ENCODE measurements at places on chromosomes 5 and 9.

GRCh38 chr9:34518110-34518616 is 4.6 kb downstream of the ENHO start:
- no peak for DNase-seq

DNA sequence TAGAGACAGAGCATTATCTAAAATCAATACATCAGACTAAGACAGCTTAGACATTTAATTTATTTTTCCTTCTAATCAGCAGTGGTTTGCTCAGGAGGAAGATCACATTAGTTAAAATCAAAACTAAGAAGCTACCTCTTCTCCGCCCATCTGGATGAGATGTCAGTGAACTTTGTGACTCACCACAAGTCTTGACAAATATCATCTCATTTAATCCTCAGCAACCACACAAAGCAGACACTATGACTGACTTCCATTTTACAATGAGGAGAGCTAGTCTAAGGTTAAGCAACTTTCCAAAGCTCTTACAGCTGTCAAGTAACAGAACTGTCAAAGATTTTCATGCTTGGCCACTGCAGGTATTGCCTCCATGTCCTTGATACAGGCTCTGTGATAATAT is 289.5 kb downstream of the DEPDC1B start:
- peak; percentile 56 for DNase-seq

DNA sequence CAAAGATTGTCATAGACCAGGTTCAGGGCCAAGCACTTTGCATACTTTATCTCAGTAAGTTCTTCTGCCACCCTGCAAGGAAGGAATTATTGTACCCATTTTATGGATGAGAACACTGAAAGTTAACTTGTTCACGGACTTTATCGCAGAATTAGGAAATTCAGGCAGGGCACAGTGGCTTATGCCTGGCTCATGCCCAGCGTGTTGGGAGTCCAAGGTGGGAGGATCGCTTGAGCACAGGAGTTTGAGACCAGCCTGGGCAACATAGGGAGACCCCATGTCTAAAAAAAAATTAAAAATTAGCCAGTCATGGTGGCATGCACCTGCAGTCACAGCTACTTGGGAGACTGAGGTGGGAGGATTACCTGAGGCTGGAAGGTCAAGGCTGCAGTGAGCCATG is 72.4 kb downstream of the MFAP3 start:
- DNase-seq = no peak

DNA sequence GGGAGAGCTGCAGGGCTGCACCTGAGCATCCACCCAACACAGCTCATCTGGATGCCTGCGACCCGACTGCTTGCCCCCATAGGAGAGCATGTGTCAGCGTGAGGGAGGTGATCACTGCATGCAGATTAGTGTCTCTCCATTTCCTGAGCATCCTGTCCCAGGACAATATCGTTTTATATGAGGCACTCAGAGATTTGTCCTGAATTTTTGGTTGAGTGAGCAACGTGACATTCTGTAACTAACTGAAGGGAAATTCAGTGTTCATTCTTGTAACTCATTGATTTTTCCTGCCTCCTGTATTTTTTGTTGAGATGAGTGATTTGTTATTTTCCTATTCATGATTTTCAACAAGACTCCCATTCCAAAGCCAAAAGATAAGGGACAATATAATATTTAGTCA is 20.7 kb upstream of the ANKRD34B start:
- no peak for DNase-seq

- DNase-seq = peak; percentile 49
These were observed 25.3 kb upstream of the ANXA2R start for GRCh38 chr5:43065387-43065947.

DNA sequence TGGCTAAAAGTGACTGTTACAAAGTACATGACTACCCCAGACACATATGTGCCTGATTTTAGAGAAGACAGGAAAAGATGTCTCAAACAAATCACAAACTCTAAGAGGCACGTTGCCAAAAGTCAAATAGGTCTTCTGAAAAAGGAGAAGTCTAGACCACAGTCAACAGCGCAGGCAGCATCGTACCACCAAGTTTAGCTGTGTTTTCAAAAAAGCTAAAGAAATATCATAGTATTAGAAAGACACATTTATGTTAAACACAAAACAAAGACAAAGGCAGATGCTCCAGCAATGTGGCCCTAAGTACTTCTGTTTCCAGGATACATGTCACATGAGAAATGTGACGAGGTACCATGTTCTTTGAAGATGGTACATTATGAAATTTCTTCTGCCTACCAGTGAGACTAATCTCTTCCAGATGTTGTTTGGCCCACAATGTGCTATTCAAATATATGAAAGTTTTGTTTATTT is 43.5 kb downstream of the LPAR1 start:
- peak; percentile 22 for DNase-seq

DNA sequence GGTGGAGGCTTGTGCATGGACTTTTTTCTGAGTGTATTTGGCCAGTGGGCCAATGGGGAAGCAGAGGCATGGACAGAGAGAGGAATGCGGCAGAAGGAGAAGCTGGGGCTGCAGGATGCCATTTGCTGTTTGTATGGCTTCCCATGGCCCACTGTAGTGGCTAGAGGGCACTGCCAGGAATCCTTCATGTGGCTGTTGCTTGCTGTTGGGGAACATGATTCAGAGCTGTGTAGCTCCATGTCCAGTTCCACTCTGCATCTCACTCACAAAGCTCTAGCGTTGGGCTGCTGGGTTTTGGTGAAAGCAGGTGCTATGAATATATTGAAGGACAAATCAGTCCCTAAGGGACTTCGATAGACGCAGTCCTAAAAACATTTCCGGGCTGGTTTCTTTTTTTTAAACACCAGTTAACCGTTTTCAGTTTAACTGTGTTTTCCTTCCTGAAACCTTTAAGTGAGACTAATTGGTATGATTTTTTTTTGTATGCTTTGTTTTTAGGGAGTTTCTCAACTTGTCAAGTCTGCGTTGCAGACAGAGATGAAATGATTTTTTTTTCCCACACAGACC is 51.3 kb downstream of the SLC22A5 start:
- DNase-seq = no peak

GRCh38 chr9:83422527-83422926 is 115.7 kb downstream of the FRMD3 start:
- DNase-seq = no peak

DNA sequence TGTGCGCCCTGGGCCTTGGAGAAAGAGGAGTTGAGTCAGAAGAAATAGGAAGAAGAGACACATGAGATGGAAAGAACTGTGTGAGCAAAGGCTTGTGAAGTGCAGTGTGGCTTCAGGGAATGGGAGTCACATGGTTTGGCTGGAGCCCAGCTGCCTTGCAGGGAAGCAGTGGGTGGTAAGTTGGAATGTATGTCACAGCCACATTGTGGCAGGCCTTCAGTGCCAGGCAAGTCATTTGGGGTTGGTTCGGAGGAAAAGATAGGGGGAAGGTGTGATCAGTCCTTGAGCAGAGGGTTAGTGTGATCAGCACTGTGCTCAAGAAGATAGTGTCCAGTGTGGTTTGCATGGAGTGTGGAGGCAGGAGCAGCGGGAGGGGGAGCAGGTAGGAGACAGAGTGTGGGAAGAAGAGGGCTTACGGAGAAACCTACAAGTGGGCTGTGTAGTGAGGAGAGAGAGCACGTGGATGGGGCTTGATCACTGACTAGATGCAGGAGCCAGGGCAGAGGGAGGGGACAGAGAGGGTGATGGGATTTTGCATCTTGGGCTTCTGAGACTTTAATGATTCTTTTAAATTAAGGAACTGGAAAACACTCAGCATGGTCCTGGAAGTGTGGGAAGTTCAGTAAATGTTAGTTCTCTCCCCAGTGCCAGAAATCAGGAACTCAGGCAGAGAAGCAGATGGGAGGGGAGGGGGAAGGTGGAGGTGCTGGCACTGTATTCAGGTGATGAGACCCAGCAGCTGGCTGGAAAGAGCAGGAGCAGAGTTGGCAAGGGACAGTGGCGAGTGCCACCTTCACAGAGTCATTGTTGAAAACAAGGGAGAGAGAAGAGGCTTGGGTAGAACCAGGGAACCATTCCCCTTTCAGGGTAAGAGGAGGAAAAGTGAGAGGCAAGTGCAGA is 46.6 kb downstream of the ARHGAP26 start:
- peak; percentile 85 for DNase-seq

DNA sequence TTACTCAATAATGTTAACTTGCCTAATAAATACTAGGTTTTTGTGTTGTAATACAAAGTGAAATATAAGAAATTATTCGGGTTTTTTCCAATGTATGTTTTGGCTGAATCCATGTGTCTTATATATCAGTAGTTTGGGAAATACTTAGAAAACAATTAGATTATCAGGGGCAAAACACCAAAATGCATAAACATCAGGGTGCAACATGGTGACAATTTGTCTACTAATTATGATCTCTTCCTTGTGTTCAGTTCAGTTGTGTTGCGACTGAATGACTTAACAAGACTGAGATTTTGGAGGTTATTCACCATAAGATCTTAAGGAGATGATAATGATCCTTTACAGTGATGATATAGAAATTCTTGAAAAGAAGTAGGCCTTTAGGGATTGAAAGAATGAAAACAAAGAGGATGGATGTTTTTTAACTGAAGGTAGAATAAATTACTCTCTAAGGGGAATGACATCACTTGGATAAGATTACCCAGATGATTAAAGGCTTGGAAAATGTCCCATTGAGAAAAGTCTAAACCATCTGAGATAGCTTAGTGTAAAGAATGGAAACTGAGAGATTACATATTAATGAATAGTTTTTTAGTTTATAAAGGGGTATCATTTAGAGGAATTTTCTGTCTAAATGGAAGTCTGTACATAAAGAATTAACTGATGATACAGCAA is 415.8 kb downstream of the SPATA31D1 start:
- peak; percentile 39 for DNase-seq

- DNase-seq = no peak
These were observed 101.1 kb upstream of the COL5A1 start for GRCh38 chr9:134540276-134541096.

DNA sequence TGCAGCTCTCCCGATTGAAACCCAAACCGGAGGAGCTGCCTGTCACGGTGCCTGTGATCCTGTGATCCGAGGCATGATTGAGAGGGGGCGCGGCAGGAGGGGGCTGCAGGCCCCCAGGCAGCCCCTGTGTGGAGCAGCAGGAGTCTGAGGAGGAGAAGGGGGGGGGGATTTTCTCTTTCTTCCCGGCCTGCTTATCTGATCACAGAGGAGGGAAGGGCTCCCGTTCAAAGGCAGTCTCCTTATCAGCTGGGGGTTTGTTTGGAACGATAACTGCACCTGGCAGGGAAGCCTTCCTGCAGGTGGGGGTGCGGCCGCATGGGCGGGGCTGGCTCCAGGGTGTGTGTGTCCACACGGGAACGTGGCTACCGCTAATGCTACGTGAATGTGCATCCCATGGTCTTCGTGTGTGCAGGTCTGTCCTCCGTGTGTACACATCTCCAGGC is 38.4 kb downstream of the LMX1B start:
- DNase-seq = no peak

DNA sequence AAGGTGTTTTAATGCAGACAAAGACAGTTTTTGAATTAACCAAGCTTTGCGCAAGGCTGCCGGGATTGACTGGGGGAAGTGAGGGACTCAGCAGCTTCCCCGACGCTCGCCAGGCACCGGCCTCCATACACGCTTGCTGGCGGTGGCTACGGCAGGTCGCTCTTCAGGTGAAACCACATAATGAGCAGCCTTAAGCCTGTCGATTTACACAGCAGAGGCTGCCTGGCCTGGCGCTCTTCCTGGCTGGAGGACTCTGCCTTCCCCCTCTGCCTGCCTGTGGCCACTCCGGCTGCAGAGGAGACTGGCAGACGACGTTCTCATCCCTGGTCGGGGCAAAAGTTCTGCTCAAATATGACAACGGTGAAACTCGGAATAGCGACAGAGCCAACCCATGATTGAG is 9.0 kb upstream of the NOTCH1 start:
- no peak for DNase-seq

DNA sequence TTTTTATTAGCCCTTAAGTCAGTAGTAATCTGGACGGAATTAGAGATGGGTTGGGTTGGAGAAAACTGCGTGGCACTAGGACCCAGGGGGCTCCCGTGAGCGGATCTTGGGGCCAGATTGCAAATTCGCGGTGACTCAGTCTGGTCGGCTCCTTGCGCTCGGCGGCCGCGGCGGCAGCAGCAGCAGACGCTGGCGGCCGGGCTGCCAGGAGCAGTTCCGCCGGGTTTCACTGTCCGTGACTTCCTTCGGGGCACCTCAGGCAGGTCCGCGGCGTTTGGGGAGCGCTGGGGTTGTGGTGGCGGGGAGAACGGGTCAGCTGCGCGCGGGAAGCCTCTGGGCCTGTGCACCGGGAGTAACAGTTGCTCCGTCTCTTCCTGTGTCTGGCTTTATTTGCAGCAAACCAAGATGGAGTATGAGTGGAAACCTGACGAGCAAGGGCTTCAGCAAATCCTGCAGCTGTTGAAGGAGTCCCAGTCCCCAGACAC is 31.6 kb downstream of the TNPO1 start:
- peak; percentile 90 for DNase-seq

- peak; percentile 21 for DNase-seq
These were observed 300.1 kb downstream of the ASTN2 start for GRCh38 chr9:117114768-117115167.

GRCh38 chr5:34511915-34512314 is 144.2 kb upstream of the RAI14 start:
- DNase-seq = no peak
